ENCODE measurements at places on chromosomes 6 and 20. TPM values are rescaled to one million over a fixed set of nuclear protein-coding genes. Genes with fewer than 3 reads are reported as not detected.

DNA sequence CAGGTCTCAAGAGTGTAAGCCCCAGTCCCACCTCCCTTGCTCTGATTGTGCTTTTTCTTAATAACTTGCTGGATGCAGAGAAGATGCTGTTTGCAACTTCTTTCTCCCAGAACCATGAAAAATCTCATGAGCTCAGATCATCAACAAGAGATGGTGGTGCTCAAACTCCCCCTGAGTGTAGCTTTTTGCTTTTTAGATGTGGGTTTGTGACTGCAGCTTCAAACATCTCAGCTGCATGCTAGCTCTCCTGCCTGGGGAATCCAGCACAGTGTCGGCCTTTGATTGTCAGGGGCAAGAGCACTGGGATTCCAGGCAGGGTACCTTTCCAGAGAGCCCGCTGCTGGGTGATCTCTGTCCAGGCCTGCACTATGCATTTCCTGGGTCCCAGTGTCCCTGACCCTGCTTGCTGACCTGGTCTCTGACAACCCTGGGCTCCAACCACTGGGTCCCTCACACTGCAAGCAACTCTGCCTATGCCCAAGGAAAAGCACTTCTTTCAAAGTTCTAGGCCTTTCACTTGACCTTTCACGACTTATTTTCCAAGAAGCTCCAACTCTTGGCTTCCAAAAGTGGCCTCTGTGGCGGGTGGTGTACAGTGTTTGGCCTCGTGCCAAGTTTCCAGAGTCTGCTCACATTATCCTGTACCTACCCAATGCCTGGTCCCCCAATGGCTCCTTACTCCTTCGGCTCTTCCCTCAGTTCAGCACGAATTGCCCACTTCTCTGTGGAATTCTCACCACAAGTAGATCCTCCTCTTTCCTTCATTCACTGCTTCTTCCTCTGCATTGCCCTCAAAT is 69.7 kb upstream of the LY86 start:
- no peak for DNase-seq

DNA sequence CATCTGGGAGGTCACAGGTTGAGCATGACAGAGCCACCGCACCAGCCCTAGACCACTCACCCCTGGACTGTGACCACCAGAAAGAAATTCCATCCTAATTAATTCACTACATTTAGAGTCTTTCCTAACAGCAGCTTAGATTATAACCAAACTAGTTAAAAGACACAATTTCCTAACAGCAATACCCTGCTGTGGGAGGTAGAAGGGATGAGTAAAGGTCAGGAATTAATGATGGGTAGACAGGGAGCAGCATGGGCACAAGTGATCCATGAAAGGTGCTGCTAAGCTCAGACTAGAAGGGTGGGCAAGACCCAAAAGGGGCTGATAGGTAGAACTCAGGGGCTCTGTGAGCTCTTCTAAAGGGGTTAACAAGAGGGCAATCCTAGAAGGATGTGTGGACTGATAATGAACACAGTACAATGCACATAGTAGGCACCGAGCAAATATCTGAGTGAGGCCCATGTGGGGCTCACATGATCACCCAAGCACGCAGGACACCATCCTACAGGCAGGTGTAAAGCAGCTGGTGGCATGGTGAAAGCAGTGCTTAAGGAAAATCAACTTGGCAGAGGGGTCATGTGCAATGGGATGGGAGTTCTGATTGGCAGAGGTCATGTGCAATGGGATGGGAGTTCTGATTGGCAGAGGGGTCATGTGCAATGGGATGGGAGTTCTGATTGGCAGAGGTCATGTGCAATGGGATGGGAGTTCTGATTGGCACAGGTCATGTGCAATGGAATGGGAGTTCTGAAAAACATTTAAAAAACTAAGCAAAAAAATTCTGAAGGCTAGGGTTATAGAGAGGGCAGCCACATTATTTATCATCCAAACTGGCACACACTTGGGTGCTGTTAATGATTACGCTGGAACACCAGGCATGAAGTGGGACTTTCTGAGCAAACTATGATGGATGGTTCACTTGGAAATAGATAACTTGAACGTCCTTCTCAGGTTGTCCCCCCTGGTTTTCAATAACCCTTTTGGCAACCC is 188.2 kb upstream of the FOXQ1 start:
- no peak for DNase-seq

- DNase-seq, result no peak
Measured at GRCh38 chr6:80690551-80691131, 584.2 kb downstream of the BCKDHB start.

- DNase-seq, result no peak
Measured at GRCh38 chr20:13200767-13201500, 20.1 kb upstream of the ISM1 start.

- no peak for DNase-seq
Measured at GRCh38 chr6:24330137-24330732, 27.6 kb downstream of the DCDC2 start.

DNA sequence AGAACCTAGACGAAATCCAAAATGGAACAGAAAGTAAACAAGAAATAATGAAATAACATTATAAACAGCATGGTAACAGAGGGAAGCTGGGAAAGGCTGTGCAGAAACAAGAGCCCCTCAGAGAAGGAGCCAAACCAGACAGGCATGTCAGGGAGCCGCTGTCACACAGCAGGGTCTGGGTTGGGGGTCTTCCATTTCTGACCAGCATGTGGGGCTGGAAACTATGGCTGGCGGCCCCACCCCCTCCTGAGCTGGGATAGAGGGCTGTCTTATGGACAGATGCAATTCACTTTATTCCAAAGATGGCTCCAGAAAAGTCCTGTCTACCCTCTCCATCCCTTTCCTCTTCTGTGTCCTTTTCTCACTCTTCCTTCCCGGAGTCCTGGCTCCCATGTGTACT is 27.3 kb downstream of the C6orf89 start:
- no peak for DNase-seq

DNA sequence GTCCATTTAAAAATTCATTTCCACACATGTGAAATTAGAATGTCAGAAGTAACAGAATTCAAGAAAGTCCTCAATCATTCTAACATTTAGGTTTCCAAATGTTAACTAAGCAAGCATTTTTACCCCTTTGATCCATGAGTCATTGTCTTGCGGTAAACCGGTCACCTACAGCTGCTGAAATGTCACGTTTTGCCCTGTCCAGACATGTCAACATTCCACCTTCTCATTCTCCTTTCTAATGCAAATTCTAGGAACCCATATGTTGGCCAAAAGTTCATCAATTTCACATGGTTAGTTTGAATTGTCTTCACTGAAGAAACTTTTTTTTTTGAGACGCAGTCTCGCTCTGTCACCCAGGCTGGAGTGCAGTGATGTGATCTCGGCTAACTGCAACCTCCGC is 117.2 kb downstream of the IPCEF1 start:
- no peak for DNase-seq

TSHZ2 gene
- 106 TPM for total RNA-seq

DNA sequence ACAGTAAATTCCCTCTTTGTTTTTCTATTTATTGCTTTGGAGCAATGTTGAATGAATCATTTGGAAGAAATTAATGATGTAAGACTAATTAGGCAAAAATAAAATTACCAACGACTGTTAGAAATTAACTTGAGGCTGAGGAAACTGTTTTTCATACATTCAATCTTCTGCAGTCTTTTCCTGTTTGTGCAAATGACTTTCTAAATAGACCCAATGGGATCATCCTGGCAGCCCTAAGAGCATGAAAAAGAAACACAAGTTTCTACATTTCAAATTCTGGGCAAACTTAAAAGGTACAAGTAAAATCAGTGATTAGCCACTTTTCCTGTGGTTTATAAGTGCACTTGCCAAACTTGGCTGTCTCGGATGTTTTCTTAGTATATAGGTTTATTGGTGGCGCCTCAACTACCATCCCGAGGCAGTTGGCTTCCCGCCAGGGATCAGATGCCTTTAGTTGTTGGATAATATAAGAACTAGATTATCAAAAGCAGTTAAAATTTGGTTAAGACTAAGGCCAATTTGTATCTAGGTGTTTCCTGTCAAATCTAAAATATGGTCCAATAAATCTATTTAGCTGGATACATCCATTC is 181.2 kb downstream of the ISM1 start:
- no peak for DNase-seq

TREML1 gene
- total RNA-seq, result 1.3 TPM

GRCh38 chr6:110786696-110787095 is 28.6 kb downstream of the CDK19 start:
- DNase-seq, result no peak

- no peak for DNase-seq
Measured at GRCh38 chr6:44002067-44002592, 125.1 kb downstream of the MRPL14 start.

Data from breast epithelium (tissue), 4 donors.